Left ventricle myocardium inferior (tissue), 1 donor: ENCODE measurements at places on chromosomes 7 and 10. TPM values are rescaled to one million over a fixed set of nuclear protein-coding genes. Genes with fewer than 3 reads are reported as not detected.
A peak's percentile ranks its signal among the peaks of the same experiment; 100 is the strongest.

GRCh38 chr10:43299579-43299978 lies 32.7 kb upstream of the RASGEF1A start:
- DNase-seq: no peak
- H3K4me1 ChIP-seq: peaks cover 5% of the 10 kb centered on the region
- H3K4me3 ChIP-seq: no peak overlapping the region
- H3K27ac ChIP-seq: no peak overlapping the region
- peaks cover 53% of the 10 kb centered on the region for H3K27me3 ChIP-seq
- no peaks in the 10 kb centered on the region for H3K36me3 ChIP-seq

- no peaks in the 10 kb centered on the region for H3K27me3 ChIP-seq
- H3K27ac ChIP-seq: no peak overlapping the region
- DNase-seq: no peak
These were observed 131.6 kb downstream of the PKD1L1 start for GRCh38 chr7:47816647-47817046.

DNA sequence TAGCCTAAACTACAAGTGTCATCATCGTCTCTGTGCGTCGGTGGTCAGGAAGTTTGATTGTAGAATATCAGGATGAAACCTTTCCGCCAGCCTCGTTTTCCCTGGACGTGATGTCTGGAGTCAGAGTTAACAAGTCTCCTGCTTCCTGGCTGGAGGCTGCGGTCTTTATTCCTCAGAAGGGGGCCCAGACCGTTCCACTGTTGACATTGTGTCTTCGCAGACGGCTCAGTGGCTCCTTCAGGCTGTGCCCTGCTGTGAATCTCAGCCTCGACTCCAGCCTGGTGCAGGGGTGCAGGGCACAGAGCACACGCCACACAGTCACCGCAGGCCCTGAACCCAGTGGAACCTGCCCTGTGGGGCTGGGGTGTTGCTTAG lies 37.2 kb upstream of the INSIG1 start:
- no peaks in the 10 kb centered on the region for H3K36me3 ChIP-seq
- no peak overlapping the region for H3K4me3 ChIP-seq
- no peak overlapping the region for H3K27ac ChIP-seq
- H3K27me3 ChIP-seq: peaks cover 20% of the 10 kb centered on the region

GRCh38 chr7:127710635-127711034 lies 58.6 kb downstream of the SND1 start:
- H3K27me3 ChIP-seq: no peaks in the 10 kb centered on the region
- DNase-seq: no peak
- H3K36me3 ChIP-seq: peaks cover 53% of the 10 kb centered on the region

GRCh38 chr7:26212921-26213718 lies 11.6 kb downstream of the CBX3 start:
- peaks cover 10% of the 10 kb centered on the region for H3K4me1 ChIP-seq
- peaks cover 50% of the 10 kb centered on the region for H3K36me3 ChIP-seq
- no peaks in the 10 kb centered on the region for H3K27me3 ChIP-seq
- H3K27ac ChIP-seq: no peak overlapping the region
- H3K4me3 ChIP-seq: no peak overlapping the region
- no peak for DNase-seq

GRCh38 chr10:70477661-70478162 lies 855 bp upstream of the PALD1 start:
- H3K27ac ChIP-seq: peak overlapping the region; percentile 88
- H3K36me3 ChIP-seq: no peaks in the 10 kb centered on the region
- no peak for DNase-seq
- H3K27me3 ChIP-seq: no peaks in the 10 kb centered on the region
- H3K4me3 ChIP-seq: peak overlapping the region; percentile 77
- peaks cover 69% of the 10 kb centered on the region for H3K4me1 ChIP-seq

The STOX1 gene
- total RNA-seq: 0.33 TPM

The ADAMTS14 gene
- total RNA-seq: 0.47 TPM

- H3K27me3 ChIP-seq: no peaks in the 10 kb centered on the region
- no peaks in the 10 kb centered on the region for H3K4me1 ChIP-seq
- peaks cover 22% of the 10 kb centered on the region for H3K36me3 ChIP-seq
- no peak overlapping the region for H3K27ac ChIP-seq
These were observed 110.6 kb upstream of the SAMD8 start for GRCh38 chr10:75000748-75001321.
